Activated B cell treated with CpG ODN at 0.5 μM for 24 hours (primary cell): ENCODE measurements at places on chromosomes 16 and 17. TPM values are rescaled to one million over a fixed set of nuclear protein-coding genes. Genes with fewer than 3 reads are reported as not detected.
A peak's percentile ranks its signal among the peaks of the same experiment; 100 is the strongest.

Gene CTRB2
- not detected in 2 replicates for total RNA-seq

Gene KRTAP1-5
- not detected in 2 replicates for total RNA-seq

Gene FUS
- total RNA-seq = 681 and 752 TPM in 2 replicates

Gene PRR15L
- total RNA-seq = not detected in 2 replicates

Gene SLC52A1
- 0.09 TPM in 1 of 2 replicates, not detected in the other for total RNA-seq

- H3K36me3 ChIP-seq = no peaks in the 10 kb centered on the region
- H3K27ac ChIP-seq = no peak overlapping the region
- H3K4me3 ChIP-seq = no peak overlapping the region
Measured at GRCh38 chr17:60773552-60773951, 95.9 kb downstream of the BCAS3 start.

- peaks cover 30% of the 10 kb centered on the region for H3K36me3 ChIP-seq
- peaks cover 46% of the 10 kb centered on the region for H3K4me1 ChIP-seq
- no peaks in the 10 kb centered on the region for H3K27me3 ChIP-seq
- no peak overlapping the region for H3K27ac ChIP-seq
- DNase-seq = no peak
Measured at GRCh38 chr17:8155231-8155995, 3.2 kb upstream of the PER1 start.

GRCh38 chr17:7237761-7238419 is 1.4 kb downstream of the PHF23 start:
- no peaks in the 10 kb centered on the region for H3K27me3 ChIP-seq
- peak overlapping the region; percentile 99 for H3K4me3 ChIP-seq
- DNase-seq = peak; percentile 73
- peak overlapping the region; percentile 100 for H3K27ac ChIP-seq
- H3K36me3 ChIP-seq = peaks cover 67% of the 10 kb centered on the region

DNA sequence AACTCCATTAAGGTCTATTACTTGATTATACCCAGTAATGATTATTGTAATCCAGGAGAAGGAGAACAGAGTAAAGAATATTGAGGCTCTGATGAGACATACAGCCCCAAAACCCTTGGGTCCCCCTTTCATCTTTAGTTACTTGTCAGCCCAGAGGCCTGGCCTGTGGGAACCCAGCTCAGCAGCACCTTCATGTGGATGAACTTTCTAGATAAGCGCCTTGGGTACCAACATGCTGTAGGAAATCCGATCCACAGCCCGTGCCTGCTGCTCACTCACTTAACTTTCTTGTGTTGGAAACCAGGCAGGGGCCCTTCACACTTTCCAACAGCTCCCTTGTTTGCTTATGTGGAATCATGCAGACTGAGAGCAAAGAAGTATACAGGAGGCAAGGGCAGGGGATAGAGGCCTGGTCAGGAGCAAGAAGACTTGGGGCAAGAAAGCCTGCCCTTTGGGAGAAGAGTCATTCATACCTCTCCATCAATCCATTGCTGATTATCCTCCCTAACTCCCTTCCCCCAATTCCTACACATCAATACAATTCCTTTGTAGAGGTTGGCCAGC is 64.0 kb upstream of the SOX9 start:
- no peak overlapping the region for H3K4me3 ChIP-seq
- no peaks in the 10 kb centered on the region for H3K36me3 ChIP-seq
- DNase-seq = no peak
- H3K4me1 ChIP-seq = no peaks in the 10 kb centered on the region
- no peaks in the 10 kb centered on the region for H3K27me3 ChIP-seq

GRCh38 chr16:56589141-56590039 is at the start of gene MT3:
TSS of gene MT3 (plus strand) at chr16:56589528. CDS start at chr16:56589591, 63 bp downstream.
- H3K4me1 ChIP-seq = peaks cover 6% of the 10 kb centered on the region
- DNase-seq = no peak
- H3K36me3 ChIP-seq = no peaks in the 10 kb centered on the region
- H3K4me3 ChIP-seq = peak within 1 kb of the TSS; percentile 35

DNA sequence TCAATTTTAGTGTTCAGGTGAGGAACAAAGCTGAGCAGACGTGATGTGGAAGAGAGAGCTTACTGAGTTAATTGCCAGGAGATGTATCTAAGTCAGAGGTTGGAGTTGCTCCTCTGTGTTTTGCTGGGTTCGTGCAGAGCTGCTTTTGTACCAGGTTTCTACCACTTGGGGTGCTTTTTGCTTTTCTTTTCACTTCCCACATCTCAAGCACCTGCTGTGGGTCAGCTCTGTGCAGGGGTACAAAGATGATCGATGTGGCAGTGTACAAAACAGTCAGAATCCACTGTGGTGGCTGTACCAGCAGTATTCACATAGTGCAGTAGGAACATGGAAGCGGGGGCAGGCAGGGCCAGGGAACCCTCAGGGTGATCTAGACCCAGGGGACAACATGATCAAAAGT is 14.8 kb downstream of the UNK start:
- no peak overlapping the region for H3K4me3 ChIP-seq
- H3K36me3 ChIP-seq = peaks cover 45% of the 10 kb centered on the region

- H3K27me3 ChIP-seq = no peaks in the 10 kb centered on the region
- peaks cover 76% of the 10 kb centered on the region for H3K4me1 ChIP-seq
- H3K27ac ChIP-seq = peak overlapping the region; percentile 47
- H3K4me3 ChIP-seq = no peak overlapping the region
Measured at GRCh38 chr16:78748220-78748929, 648.9 kb downstream of the WWOX start.
